ENCODE measurements at places on chromosomes 13 and 19.

DNA sequence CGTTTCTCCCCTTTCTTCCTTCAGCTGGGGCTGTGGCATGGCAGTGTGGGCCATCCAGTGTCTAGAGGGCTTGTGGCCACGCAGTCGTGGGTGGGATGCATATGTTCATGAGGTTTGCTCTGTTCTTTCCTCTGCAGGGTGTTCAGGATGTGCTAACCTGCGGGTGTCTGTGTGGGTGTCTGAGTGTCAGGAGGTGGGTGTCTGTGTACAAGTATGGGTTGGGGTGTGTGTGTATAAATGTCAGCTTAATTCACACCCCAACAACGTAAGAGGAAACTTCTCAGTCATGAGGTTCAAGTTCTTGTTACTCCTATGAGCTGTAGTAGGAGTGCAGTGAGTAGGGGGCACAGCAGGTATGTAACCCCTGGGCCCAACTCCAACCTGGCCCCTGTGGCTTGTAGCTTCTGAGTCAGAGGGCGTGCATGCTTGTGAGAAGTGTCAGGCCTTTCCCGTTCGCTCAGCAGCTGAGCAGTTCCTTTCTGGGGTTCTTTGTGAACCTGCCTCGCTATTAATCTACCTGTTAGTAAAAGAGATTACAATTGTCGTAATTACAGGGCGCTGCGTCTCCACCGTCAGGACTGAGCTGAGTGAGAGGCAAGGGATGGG lies 49.1 kb downstream of the NFIX start:
- no peak for DNase-seq

GRCh38 chr13:67204764-67205163 lies 25.4 kb downstream of the PCDH9 start:
- DNase-seq, result no peak

GRCh38 chr19:12676928-12677327 lies 4.8 kb downstream of the DHPS start:
- no peak for DNase-seq

GRCh38 chr13:36173571-36174322 lies 40.6 kb downstream of the SOHLH2 start:
- DNase-seq, result no peak

DNA sequence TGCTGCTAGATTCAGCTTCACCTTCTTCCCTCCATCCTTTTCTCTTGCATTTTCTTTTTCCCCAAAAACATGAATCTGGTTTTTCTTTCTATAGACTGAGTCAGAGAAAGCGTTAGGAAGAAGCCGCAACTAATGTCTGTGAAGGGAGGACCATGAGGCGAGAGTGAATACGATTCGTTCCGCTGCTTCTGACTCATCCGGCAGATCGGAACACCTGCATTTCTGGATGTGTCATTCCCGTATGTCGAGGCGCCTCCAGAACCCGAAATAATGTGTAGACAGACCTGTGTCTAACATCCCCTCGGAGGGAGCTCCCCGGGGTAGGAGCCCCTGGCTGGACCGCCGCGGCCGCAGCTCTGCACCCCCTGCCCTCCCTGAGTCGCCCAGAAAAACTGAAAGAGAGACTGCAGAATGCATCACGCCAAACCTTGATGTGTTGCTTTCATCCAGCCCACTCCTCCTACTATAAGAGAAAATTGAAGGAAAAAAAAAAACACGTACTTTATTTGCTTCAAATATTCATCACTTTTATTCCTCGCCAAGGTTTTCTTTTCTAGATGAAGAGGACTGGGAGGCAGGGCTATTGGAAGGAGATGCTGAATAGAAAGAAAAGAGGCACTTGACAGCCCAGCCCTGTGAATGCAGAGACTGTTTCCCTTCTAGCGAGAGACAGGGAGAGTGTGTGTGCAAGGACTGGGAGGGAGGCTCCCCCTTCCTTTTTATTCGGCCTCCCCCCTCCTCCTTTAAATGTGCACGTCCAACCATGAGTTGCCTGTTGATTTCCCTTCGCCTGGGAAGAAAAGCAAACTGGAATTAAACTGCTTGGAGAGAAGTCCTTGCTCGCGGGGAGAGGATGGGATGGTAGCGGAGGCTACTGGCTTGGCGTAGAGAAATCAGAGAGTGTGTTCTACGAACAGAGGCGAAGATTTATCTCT lies 616 bp upstream of the PCDH17 start:
- no peak for DNase-seq

DNA sequence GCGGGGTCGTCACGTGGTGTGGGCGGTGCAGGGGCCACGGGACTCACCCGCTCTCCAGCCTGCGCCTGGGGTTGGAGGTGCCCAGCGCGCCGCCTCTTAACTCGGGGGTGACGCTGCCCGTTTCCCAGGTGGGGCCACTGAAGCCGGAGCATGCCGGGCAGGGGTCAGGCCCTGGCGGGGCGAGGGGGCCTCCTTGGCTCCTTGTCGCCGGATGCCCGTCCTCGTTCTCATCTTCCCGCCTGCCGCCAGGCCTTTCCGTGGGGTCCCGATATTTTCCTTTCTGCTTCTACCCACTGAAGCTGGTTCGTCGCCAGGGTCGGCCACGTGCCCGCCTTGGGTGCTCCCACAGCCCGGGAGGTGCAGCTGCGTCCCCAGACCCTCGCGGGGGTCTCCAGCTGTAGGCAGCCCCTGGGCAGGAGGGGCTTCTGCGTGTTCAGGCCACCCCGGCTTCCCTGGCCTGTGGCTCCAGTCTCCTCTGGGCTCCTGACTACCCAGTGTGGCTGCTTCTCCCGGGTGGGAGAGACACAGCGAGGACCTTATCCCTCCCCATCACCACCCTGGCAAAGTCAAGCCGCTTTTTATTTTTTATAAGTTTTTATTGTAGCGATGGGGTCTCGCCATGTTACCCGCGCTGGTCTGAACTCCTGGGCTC lies 772 bp downstream of the FAM174C start:
- DNase-seq, result no peak

DNA sequence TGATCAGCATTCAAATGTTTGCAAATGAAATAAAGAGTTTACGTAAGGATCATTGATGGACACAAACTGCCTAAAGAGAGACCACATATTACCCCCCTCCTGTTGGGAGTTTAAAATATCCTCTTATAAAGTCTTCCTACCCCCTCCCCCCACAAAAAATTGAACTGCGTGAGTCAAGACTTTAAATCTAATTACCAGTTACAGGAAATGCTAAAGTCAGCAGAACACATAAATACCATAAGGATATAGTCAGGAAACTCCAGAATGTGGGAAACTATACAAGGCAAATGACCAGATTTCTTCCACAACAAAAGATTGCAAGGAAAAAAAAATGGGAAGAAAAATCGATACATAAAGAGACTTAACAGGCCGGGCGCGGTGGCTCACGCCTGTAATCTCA lies 44.4 kb upstream of the FARP1 start:
- DNase-seq, result no peak

DNA sequence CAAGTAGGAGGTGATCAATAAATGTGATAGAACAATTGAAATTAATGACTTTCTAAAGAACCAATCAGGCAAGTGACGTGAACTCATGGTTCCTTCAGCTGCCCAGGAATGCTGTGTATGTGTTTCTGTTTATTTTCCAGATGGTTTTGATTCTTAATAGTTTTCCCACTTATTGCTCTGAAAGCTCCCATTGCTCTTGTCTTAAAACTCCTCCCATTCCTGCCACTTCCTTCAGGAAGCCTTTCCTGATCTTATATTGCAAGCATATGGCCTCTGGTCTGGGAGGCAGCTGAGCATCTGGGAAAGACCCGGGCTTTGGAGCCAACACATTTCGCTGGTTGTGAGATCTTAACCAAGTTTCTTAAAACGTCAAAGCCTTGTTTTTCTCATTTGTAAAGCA lies 17.1 kb upstream of the LATS2 start:
- DNase-seq, result no peak

- no peak for DNase-seq
Measured at GRCh38 chr19:19820774-19821320, 703 bp downstream of the ZNF506 start.

DNA sequence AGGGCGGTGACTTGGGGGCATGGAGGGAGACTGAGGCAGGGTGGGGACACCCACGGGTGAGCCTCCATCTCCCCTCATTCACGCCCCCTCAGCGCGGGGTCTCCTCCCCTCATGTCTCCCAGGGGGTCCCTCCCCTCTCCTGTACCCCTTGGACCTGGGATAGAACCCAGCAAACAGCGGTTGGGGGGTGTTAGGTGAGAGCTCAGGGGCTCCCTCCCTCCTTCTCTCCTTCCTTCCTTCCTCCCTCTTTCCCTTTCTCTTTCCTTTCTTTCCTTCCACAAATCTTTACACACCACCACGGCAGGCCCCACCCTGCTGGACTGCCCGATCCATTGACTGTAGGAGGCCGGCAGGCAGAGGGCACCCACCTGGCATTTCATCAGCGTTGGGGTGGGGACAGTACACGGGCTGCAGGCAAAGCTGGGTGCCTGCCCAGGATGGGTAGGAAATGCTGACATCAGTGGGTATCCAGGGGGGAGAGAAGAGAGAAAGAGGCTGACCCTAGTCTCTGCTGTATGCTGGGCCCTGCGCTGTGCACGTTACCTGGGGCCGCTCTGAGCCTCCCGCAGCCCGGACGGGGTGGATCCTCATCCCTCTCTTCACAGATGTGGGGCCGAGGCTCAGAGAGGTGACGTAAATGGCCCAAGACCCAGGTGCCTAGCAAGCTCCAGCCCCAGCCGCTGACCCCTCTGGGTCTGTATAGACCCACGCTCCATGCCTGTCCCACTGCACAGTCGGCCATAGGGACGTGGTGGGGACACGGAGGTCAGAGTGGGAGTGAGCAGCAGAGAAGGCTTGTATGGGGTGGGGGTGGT lies 3.5 kb downstream of the SSC5D start:
- no peak for DNase-seq

DNA sequence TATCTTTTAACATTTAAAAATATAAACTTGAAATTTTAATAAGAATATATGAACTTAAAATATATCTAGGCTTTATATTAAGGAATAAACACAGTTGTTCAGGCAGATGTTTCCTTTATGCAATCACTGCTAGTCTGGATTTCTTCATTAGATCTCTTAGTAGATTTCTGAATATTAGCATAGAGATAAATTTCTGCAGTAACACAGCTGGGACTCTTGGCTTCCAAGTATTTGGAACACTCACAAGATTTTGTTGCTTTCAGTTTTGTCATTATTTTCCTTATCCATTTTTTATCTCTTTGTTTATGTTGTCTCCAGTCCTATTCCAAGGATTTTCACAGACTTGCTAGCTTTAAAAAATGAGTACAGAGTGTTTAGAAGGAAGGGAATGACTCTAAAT lies 857.1 kb downstream of the GPC5 start:
- no peak for DNase-seq

DNA sequence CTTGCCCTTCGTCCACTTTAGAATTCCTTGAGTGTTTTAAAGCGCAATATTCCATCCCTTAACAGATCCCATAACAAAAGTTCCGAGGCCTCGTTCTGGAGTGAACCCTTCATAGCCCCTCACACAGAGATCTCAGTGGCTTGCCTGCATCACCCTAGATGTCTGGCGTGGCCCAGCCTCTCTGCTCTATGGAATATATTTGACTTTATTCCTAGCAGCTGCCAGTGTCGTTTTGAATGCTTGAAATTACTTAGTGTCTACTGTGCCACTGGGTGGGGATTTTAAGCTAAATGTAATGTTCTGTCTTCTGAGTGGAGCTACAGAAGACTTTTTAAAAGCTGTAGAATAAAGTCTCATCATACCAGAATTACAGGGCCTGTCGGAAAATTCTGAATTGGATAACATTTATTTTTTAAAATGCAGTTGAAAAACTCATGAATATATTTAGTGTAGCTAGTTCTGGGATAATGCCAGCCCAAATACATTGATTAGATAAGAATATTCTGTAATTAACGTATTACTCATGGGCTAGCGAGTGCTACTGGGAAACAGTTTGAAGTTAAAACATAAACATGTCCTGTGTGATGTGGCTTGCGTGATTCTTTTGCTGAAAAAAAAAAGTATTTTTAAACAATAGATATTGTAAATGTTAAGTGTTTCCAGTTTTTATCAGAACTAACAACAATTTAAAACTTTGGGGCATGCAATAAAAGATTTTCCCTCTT lies 111.8 kb downstream of the ESD start:
- no peak for DNase-seq

- no peak for DNase-seq
Measured at GRCh38 chr13:26376430-26376829, 122.5 kb downstream of the CDK8 start.

Data from activated CD4-positive, alpha-beta T cell treated with anti-CD3 and anti-CD28 coated beads for 24 hours (primary cell).